B cell (primary cell): ENCODE measurements at places on chromosomes 6 and 20. TPM values are rescaled to one million over a fixed set of nuclear protein-coding genes. Genes with fewer than 3 reads are reported as not detected.

DNA sequence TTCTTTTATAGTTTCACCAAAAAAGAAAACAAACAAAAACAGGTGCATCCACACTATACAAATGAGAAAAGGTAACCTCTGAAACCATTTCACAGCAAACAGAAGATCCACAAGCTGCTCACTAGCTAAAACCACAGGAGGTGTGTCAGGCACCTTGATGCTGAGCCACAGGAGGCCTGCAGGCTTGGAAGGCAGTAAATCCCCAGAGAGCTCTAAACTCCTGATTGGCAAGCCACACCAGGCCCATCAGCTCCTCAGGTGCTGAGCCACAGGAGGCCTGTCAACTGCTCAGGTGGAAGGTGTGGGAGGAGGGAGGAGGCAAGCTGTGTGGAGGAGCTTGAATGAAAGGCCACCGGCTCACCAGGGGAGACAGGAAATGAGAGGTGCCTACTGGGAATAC lies 273.0 kb downstream of the PKHD1 start:
- H3K27me3 ChIP-seq, result no peaks in the 10 kb centered on the region
- H3K4me1 ChIP-seq, result no peaks in the 10 kb centered on the region
- no peak for DNase-seq

DNA sequence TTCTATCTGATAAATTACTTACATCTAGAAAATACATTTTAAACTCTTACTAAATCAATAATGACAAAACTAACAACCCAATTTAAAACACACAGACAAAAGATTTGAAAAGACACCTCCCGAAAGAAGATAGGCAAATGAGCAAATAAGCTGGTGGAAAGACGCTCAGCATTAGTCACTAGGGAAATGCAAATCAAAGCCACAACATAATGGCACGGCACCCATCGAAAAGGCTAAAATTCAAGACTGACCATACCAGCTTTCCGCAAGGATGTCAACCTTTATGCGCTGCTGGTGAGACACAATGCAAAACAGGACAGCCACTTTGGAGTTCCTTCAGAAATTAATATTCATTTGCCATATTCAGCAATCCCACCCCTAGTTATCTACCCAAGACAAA lies 25.9 kb downstream of the TAF4 start:
- no peaks in the 10 kb centered on the region for H3K27me3 ChIP-seq
- DNase-seq, result no peak
- no peak overlapping the region for H3K27ac ChIP-seq
- no peak overlapping the region for H3K4me3 ChIP-seq
- H3K36me3 ChIP-seq, result no peaks in the 10 kb centered on the region

GRCh38 chr6:170074907-170075306 lies 216.0 kb downstream of the DLL1 start:
- no peak overlapping the region for H3K4me3 ChIP-seq
- H3K27ac ChIP-seq, result no peak overlapping the region
- no peaks in the 10 kb centered on the region for H3K36me3 ChIP-seq
- no peak for DNase-seq
- no peaks in the 10 kb centered on the region for H3K4me1 ChIP-seq

GRCh38 chr6:134669485-134669884 lies 280.4 kb downstream of the ALDH8A1 start:
- no peak overlapping the region for H3K4me3 ChIP-seq
- no peak for DNase-seq
- H3K4me1 ChIP-seq, result no peaks in the 10 kb centered on the region
- no peaks in the 10 kb centered on the region for H3K27me3 ChIP-seq

DNA sequence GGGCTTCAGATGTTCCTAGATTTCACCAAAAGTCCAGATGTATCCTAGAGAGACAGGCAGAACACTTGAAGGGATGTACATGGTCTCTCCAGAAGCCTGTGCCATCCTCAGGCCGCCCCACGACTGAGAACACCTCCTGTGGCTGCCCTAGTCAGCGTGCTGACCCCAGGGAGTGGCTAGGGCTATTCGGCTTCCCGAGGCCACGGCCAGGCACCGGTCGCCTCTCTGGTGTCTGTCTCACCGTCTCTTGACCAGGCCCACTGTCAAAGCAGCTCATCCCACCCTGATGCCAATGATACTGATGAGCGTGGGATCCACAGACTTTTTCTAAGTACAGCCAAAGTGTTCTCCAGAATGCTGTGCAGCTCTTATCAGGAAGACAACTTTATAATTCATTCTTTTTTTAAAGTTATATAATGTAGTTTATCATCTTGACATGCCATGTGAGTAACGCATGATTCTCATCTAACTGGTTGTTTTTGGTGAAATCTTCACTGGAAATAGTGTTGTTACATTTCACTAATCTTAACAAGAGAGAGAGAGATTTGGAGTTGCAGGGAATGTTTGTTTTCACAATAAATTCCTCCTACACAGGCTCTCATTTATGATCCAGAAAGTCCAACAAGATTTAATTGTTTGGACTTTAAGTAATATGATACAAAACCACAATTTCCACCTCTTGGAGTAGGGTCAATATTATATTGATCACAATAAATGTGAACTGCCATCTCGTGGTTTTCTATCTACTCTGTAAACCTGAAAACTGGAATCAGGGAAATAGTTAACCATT lies 41.7 kb upstream of the KLHL31 start:
- H3K4me1 ChIP-seq, result no peaks in the 10 kb centered on the region
- no peak for DNase-seq
- no peaks in the 10 kb centered on the region for H3K36me3 ChIP-seq

DNA sequence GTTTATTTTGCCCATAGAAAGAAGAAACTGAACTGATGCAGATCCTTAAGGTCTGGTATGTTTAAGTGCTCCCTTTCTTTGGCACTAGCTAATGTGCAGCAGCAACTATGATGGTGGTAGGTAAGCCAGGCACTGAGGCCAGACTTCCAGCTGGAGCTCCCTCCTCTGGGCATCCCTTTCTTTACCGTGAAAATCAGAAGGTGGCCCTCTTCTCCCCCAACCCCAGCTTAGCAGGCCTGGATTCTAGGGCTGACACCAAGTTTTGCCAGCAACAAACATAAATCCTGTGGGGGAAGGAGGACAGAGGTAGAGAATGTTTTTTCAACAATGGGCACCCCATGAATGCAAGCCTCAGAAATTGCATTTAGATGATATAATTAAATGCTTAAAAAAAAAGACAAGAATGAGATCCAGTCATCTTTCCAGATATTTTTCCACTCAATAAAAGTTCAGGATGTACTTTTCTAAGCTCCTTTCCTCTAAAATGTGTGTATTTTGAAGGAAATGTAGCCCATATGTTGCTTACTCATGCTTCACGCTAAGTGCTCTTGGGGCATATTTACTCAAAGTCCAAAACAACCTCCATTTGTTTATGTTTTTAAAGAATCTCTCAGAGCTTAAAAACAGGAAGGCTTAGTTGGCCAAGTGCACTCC lies 123.9 kb upstream of the NXT1 start:
- no peak for DNase-seq
- H3K27ac ChIP-seq, result no peak overlapping the region
- no peaks in the 10 kb centered on the region for H3K4me1 ChIP-seq
- no peak overlapping the region for H3K4me3 ChIP-seq

DNA sequence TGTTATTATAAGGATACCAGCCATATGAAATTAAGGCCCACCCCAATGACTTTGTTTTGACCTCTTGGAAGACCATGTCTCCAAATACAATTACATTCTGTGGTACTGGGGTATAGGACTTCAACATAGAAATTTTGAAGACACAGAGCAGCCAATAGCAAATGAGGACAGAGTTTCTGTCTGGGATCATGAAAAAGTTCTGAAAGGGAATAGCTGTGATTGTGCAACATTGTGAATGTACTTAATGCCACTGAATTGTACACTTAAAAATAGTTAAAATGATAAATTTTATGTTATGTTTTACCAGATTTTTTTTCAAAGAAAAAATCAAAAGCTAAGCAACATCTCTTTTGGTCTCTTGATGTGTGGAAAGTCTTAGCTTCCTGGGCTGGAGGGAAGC lies 27.0 kb upstream of the AGPAT4 start:
- H3K27me3 ChIP-seq, result no peaks in the 10 kb centered on the region
- no peak overlapping the region for H3K4me3 ChIP-seq
- H3K27ac ChIP-seq, result no peak overlapping the region
- no peaks in the 10 kb centered on the region for H3K36me3 ChIP-seq

- peaks cover 3% of the 10 kb centered on the region for H3K27me3 ChIP-seq
- H3K4me3 ChIP-seq, result no peak overlapping the region
- H3K4me1 ChIP-seq, result no peaks in the 10 kb centered on the region
Measured at GRCh38 chr6:30998785-30999184, 11.5 kb upstream of the MUC22 start.

- H3K4me1 ChIP-seq, result peaks cover 18% of the 10 kb centered on the region
- H3K4me3 ChIP-seq, result no peak overlapping the region
- DNase-seq, result no peak
Measured at GRCh38 chr20:1875762-1876161, 19.4 kb upstream of the SIRPA start.

DNA sequence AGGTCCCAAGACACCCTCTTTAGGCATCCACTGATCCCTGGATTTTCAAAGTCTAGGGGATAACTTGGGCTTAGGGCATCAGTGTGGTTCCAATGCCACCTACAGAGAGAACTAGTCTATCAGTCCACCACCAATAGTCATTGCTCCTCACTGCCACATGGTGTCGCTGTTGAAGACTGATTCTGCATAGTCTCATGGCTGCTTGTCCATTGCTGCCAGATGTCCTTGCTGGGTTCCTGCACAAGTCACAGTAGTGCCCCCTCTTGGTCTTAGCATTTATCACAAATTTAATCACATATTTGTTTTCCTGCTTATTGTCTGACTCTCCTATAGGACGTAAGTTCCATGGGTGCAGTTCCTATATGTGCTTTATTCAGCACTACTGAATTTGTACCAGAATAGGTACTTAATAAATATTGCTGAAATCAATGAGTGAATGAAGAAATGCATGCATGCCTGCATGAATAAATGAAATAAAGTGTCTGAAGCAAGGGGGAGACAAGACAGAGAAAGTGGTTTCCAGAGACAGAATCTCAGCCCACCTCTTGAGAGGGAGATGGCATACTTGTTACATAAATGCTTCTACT lies 45.9 kb upstream of the RALY start:
- H3K27ac ChIP-seq, result no peak overlapping the region
- no peaks in the 10 kb centered on the region for H3K36me3 ChIP-seq
- no peaks in the 10 kb centered on the region for H3K27me3 ChIP-seq
- peak; percentile 46 for DNase-seq
- H3K4me1 ChIP-seq, result no peaks in the 10 kb centered on the region

GRCh38 chr6:90429713-90430112 lies 133.1 kb upstream of the BACH2 start:
- H3K4me1 ChIP-seq, result peaks cover 14% of the 10 kb centered on the region
- no peaks in the 10 kb centered on the region for H3K27me3 ChIP-seq
- H3K27ac ChIP-seq, result no peak overlapping the region
- no peak overlapping the region for H3K4me3 ChIP-seq
- no peaks in the 10 kb centered on the region for H3K36me3 ChIP-seq

DNA sequence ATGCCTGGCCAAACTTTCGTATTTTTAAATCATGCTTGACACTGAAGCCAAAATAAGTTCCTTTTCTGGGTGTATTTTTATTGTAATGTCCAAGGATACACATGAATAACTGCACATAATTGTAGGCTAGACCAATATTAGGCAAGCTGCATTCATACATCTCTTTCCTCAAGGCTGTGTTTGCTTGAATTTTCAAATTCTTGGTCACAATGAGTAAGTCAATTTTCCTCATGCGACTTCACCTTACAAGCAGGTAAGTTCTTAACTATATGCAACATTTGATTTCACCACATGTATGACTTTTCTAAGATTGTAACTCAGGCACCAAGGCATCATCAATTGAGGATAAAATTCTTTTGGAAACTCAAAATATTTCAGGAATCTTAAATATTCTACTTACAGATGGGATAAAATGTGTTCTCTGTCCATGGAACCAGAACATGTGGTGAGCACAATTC lies 112.4 kb upstream of the ZNF217 start:
- DNase-seq, result no peak
- peaks cover 35% of the 10 kb centered on the region for H3K4me1 ChIP-seq
- peak overlapping the region; percentile 79 for H3K27ac ChIP-seq
- no peak overlapping the region for H3K4me3 ChIP-seq
- H3K36me3 ChIP-seq, result no peaks in the 10 kb centered on the region
- no peaks in the 10 kb centered on the region for H3K27me3 ChIP-seq

GRCh38 chr6:116278481-116278829 lies 1.3 kb downstream of the TSPYL1 start:
- no peaks in the 10 kb centered on the region for H3K27me3 ChIP-seq
- DNase-seq, result no peak
- peaks cover 22% of the 10 kb centered on the region for H3K36me3 ChIP-seq
- peak overlapping the region; percentile 96 for H3K4me3 ChIP-seq
- peaks cover 41% of the 10 kb centered on the region for H3K4me1 ChIP-seq
- peak overlapping the region; percentile 99 for H3K27ac ChIP-seq

GRCh38 chr20:46811224-46812084 lies 83.2 kb upstream of the EYA2 start:
- no peaks in the 10 kb centered on the region for H3K36me3 ChIP-seq
- H3K4me1 ChIP-seq, result no peaks in the 10 kb centered on the region
- H3K27ac ChIP-seq, result no peak overlapping the region
- H3K27me3 ChIP-seq, result no peaks in the 10 kb centered on the region
- DNase-seq, result no peak

DNA sequence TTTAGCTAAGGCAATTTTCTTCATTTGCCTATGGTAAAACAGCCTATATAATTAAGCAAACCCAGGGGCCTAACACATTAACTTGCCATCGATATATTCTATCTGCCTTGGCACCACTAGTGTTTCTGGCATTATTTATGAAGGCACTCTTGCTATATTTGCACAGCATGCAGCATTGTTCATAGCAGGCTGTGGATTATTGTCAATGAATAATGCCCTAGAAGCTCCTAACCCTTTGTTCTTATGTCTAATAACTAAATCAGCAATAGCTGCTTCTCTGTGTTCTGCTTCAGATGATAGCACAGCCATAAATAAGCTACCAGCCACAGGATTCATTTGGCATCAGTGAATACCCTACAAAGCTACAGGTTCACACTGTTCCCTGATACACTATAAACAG lies 254.8 kb upstream of the STXBP5 start:
- no peaks in the 10 kb centered on the region for H3K27me3 ChIP-seq
- no peak overlapping the region for H3K4me3 ChIP-seq
- DNase-seq, result no peak
- H3K36me3 ChIP-seq, result no peaks in the 10 kb centered on the region
- H3K27ac ChIP-seq, result no peak overlapping the region

GRCh38 chr6:131368198-131368911 lies 204.7 kb upstream of the ARG1 start:
- H3K27ac ChIP-seq, result peak overlapping the region; percentile 43
- peaks cover 39% of the 10 kb centered on the region for H3K4me1 ChIP-seq
- H3K4me3 ChIP-seq, result no peak overlapping the region
- H3K27me3 ChIP-seq, result no peaks in the 10 kb centered on the region

The MYLK4 gene
- polyA plus RNA-seq, result 0.51 and 0.85 TPM in 2 replicates

The CST2 gene
- not detected in 2 replicates for polyA plus RNA-seq

The TCP11 gene
- polyA plus RNA-seq, result not detected in 2 replicates

The HNF4A gene
- not detected in 2 replicates for polyA plus RNA-seq

The RAD21L1 gene
- polyA plus RNA-seq, result not detected in 2 replicates

The CYP24A1 gene
- not detected in 2 replicates for polyA plus RNA-seq

The TRDN gene
- not detected in 2 replicates for polyA plus RNA-seq

The UQCC2 gene
- polyA plus RNA-seq, result 8.9 and 13.2 TPM in 2 replicates

The C20orf141 gene
- not detected in 2 replicates for polyA plus RNA-seq

The PPP1R16B gene
- 54.5 and 58.8 TPM in 2 replicates for polyA plus RNA-seq

The RIMS4 gene
- not detected in 2 replicates for polyA plus RNA-seq

The PET117 gene
- polyA plus RNA-seq, result 2.1 and 5.1 TPM in 2 replicates
